Activated naive CD8-positive, alpha-beta T cell treated with anti-CD3 and anti-CD28 coated beads for 36 hours (primary cell): ENCODE measurements at places on chromosomes 1 and 21. TPM values are rescaled to one million over a fixed set of nuclear protein-coding genes. Genes with fewer than 3 reads are reported as not detected.

Gene NIBAN1
- total RNA-seq, result 8.1 TPM

Gene LAD1
- total RNA-seq, result not detected

Gene ADCY10
- not detected for total RNA-seq

Gene TRIM17
- total RNA-seq, result 1.3 TPM

Gene OVAAL
- not detected for total RNA-seq

DNA sequence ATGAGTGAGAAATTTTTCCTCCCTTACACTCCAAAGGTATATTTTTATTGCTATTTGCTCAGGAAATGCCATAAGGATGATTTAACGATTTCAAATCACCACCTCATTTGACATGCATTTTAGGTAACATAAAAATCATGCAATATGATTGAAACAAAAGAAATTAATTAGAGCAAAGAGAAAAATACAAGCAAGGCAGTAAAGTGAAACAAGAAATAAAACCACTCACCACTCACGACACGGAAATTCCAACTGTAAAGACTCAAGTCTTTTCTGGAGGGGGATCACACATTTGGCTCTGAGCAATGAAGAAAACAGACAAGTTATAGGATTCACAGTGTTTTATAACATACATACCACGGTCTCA lies 86.8 kb upstream of the ARHGAP29 start:
- no peak for DNase-seq

- no peak for DNase-seq
Observed at GRCh38 chr1:77356136-77356535, 74.3 kb downstream of the AK5 start.

DNA sequence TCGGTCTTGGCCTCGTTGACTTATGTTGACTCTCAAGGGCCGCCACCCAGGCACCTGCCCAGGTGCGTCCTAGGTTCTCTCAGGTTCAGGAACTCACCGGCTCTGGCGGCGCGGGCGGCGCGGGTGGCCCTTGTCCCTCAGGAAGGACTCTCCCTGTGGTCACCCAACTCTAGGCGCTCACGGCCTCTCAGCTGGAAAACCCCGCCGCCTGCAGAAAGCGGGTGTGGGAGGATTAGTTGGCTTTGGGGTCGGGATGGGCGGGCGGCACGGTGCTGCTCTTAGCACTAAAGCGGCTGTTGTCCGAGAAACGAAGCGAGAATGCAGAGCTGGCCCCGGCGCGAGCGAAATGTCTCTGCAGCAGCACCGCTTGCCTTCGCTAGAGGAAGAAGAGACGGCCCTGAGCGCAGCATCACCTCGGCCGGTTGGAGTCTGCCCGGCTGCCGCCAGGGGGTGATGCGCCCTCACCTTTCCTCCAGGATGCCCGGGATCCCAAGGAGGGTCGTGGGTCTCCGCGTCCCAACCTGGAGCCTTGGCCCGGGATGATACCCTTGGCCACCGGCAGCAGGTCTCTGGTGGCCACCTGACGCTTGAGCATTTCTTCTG lies 8.1 kb upstream of the TADA1 start:
- peak; percentile 40 for DNase-seq

- DNase-seq, result no peak
Observed at GRCh38 chr1:213300433-213300832, 249.4 kb downstream of the RPS6KC1 start.
